ENCODE measurements at places on chromosomes 4 and X.

GRCh38 chr4:80540349-80540748 lies 204.8 kb downstream of the CFAP299 start:
- DNase-seq: no peak

DNA sequence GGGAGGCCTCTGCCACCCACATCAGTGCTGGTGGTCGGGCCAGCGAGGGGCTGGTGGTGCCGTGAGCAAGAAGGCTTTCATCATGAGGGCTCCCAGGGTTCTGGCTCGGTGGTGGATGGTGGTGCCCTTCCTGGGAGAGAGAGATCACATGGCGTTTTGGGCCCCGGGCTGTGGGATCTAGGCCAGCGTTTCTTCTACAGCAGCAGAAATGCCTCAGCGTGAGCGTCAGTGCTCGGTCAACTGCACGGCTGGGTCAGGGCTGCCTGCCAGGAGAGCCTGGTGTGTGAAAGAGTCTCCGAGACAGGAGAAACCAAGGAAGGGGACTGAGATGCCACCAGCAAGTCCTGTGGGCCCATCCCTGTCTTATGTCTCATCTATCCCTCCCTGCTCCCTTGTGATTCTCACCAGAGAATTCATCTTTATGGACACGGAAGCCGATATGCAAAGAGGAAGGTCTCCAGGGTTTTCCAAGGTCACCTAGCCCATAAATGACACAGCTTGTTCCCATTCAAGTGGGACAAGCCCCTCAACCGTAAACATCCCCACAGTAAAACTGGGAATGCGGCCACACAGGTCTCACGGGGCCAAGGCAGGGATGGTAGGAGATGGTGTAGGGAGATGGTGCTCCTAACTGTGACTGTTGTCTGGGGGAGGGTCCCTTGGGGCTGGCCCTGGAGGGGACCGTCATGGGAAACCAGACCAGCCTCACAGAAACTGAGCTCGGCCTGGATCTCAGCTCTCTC lies 99.2 kb downstream of the SORCS2 start:
- no peak for DNase-seq

GRCh38 chr4:107518076-107518475 lies 202.0 kb downstream of the PAPSS1 start:
- no peak for DNase-seq

GRCh38 chr4:16411501-16412085 lies 185.3 kb upstream of the TAPT1 start:
- no peak for DNase-seq

GRCh38 chr4:73573794-73574528 lies 46.3 kb downstream of the RASSF6 start:
- no peak for DNase-seq

DNA sequence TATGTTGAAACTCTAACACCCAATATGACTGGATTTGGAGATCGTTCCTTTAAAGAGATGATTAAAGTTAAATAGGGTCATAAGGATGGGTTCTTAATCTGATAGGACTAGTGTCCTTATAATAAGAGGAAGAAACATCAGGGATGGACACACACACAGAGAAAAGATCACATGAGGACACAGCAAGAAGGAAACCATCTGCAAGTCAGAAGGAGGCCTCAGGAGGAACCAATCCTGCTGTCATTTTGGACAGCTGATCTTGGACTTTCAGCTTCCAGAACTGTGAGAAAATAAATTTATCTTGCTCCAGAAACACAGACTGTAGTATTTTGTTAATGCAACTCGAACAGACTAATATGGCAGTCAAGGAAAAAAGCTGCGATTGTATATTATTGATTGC lies 631.5 kb downstream of the PCDH7 start:
- DNase-seq: no peak

- DNase-seq: no peak
These were observed at the start of gene UCP1 for GRCh38 chr4:140568507-140569306. TSS of gene UCP1 (minus strand) at chr4:140568961. CDS start at chr4:140568729, 232 bp downstream.

DNA sequence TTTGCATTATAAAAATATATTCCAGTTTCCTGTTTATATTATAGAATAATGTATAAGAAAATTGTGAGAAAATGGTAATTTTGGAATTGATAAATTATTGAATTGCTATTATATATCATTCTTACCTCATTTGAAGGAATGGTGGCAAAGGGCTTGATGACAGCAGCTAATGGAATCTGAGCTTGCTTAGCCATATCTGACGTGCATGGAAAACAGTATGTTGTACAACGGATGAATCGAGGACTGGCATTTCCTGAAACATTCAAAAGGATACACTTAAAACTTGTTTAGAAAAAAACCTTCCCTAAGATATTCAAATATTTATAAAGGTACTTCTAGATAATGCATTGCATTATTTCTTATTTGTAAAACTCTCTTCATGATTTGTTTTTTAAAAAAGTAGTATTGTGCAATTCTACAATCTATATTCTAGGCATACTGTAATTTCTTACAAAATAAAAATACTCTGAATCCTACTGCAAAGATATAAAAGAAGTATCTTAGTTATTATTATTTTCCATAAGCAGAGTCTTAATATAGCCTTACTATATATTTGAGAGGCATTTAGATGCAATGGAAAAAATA lies 38.3 kb downstream of the SEC24D start:
- no peak for DNase-seq

- DNase-seq: no peak
These were observed 24.2 kb downstream of the GPRIN3 start for GRCh38 chr4:89283226-89284009.
